ENCODE measurements at places on chromosomes 1 and 21.
A peak's percentile ranks its signal among the peaks of the same experiment; 100 is the strongest.

- no peak for DNase-seq
Observed at GRCh38 chr21:25583370-25584130, 23.7 kb downstream of the MRPL39 start.

- peak; percentile 46 for DNase-seq
Observed at GRCh38 chr1:20166051-20166450, 19.8 kb upstream of the UBXN10 start.

- no peak for DNase-seq
Observed at GRCh38 chr1:181129771-181130606, 41.5 kb downstream of the IER5 start.

GRCh38 chr21:39314143-39315027, 953 bp upstream of the BRWD1 start:
- peak; percentile 26 for DNase-seq

- DNase-seq: no peak
Observed at GRCh38 chr1:196678510-196678884, 26.7 kb downstream of the CFH start.

DNA sequence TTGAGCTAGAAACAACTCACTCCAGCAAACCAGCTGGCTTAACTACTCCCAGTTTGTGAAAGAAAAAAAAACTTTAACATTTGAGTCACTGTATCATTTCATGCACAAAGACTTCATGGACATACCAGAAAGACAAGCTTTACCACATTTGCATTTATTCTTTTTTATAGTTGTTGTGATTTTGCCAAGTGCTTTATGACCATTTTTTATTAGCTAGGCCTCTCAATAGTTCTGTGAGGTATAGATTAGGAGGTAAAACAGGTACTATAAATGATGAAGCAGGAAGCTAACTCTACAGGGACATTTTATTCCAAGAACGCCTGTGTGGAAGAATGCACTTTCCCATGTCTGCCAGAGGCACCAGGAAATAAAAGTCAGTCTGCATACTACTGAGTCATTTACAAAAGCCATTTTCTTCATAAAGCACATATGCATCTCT, 8.2 kb upstream of the DENND1B start:
- DNase-seq: peak; percentile 80

DNA sequence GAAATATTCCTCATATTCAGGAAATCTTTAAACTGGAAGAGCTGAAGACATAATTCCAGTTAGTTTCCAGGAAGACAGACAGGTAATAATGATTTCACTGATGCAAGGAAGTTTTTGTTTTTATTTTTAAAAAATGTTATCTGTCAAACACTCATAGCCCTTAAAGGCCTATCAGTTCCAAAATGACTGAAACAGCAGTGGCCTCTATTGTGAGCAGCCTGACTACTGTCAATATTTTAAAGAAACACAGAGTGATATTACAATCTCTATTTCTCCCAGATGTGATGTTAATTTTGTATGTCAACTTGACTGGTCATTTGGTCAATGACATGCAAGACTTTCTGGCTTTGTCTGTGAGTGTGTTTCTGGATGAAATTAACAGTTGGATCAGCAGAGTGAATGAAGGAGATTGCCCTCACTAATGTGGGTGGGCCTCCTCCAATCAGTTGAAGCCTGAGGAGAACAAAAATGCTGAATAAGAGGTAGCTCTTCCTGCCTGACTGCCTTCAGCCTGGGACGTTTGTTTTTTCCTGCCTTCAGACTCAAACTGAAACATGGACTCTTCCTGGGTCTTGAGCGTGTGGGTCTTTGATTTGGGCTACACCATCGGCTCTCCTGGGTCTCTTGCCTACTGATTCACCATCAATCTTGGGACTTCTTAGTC, 31.3 kb upstream of the SLC30A10 start:
- DNase-seq: no peak

GRCh38 chr1:35112668-35113067, 33.5 kb downstream of the ZMYM1 start:
- DNase-seq: no peak

GRCh38 chr1:81921344-81921743, 120.6 kb downstream of the ADGRL2 start:
- no peak for DNase-seq

DNA sequence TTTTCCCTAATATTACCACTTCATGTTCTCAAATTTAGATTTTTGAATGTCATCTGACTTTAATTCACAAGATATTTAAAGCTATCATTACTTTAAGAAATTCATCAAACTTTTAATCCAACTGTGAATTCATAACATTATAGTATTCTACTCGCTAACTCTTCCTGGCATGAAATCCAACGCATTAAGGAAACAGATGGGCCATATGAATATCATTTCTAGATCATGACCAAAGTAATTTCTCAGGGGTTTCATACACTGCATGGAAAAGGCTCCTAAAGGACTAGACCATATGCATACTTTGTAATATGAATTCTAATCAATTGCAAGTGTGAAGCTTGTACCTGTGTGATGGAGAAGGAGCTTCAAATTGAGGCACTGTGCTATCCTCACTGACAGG, 72.4 kb downstream of the COP1 start:
- DNase-seq: no peak

GRCh38 chr1:43171312-43171875, 696 bp downstream of the EBNA1BP2 start:
- no peak for DNase-seq

GRCh38 chr1:204615881-204616280, 69.7 kb downstream of the LRRN2 start:
- no peak for DNase-seq

Measured in T47D (cell line).